Activated T-helper 1 cell treated with Interleukin-2 at 50 U/mL for 16 hours (primary cell): ENCODE measurements at places on chromosomes 6 and 20.

DNA sequence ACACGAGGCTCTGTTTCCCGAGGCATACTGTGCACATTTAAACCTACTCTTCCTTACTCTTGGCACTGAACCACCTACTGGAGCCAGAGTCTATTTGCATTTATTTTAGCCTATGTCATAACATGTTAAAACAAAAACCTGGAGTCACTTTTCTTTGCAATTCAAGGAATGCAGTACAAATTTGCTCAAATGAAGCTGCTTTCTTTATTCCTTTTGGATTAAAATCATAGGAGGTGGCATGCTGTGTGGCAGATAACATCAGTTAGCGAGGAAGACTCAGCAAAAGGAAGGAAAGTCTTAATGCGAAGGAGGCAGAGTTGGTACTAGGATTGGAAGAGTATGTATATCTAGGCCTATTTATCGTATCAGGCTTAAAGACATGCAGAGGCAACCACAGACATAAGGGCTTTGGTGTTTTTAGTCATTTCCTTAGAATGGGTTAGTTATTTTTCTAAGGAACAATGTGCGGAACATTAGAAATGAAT, 92.9 kb downstream of the SAMD3 start:
- no peak for DNase-seq

DNA sequence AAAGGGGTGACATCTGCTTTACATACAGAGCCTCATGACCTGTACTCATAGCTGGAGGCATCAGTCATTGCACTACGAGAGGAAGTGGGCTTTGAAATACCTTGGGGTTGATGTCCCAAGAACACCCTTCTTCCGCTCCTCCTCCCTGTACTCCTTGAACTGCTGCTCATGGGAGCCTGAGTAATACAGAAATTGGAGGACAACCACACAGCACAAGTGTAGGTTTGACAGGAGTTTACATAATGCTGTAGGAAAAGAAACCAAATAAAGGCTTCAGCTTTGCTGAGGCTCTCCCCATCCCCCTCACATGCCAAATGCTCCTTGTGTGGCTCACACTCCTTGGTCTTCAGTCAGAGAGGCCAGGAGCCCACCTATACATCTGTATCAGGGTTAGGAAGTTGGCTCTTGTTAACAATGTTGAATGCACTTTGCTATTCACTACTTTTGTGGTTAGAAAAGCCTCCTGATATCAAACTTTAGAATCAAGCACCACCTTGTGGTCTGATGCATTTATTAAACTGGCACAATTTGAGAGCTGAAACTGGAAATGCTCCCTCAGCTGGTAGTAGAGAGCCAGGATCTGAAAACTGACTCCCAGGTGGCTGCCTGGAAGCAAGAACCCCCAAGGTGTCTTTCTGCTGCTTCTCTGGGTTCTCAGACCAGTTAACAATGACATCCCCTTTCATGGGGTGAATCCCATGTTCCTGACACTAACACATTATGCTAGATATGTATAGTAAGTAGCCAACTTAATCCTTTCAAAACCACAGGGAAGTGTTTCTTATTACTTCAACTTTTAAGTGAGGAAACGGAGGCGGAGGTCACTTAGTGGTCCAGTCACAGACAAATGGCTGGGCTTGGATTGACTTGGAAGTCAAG, 56.2 kb upstream of the EDN1 start:
- no peak for DNase-seq

- no peak for DNase-seq
These were observed 22.2 kb upstream of the CCN5 start for GRCh38 chr20:44692932-44693480.

DNA sequence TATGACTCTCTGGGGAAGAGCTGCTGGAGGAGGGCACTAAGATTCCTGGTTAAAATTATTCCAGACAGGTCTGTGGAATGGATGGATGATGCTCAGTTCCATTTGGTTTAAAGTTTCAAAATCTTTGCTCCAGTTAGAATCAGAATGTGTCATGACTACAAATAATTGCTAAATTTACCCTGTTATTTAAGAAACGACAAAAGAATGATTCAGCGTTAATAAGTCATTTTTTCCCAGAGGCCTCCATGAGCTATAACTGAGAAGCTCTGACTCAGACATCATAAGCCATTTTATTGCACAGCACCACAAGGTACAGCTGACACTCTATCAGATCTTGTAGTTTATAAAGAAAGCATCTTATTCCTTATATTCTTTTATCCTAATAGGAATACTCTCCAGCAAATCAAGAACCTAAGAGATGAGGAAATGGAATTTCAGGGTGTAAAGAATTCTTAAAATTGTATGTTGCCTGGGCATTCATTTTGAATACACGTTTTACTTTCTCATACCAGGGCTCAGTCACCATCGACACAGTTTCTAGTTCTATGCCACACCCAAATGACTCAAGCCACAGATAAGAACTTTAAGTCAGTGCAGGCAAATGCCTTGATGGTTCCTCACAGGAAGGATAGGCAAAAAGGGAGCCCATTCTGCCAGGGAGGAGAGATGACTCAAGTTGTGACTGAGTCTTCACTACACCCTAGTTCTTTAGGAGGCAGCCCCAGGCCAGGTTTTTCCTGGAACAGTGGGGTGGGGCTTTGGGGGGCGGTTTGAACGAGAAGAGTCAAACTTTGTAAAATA, 636.0 kb downstream of the MMUT start:
- no peak for DNase-seq

GRCh38 chr6:128882991-128883611, at the start of gene LAMA2:
Gene LAMA2 (plus strand): TSS chr6:128883138. CDS start chr6:128883246, 108 bp downstream.
- DNase-seq: no peak

GRCh38 chr20:41425180-41425884, 58.7 kb upstream of the EMILIN3 start:
- DNase-seq: no peak

- DNase-seq: no peak
These were observed 9.5 kb upstream of the BTN3A3 start for GRCh38 chr6:26430787-26431186.

GRCh38 chr20:25071734-25072133, 10.2 kb downstream of the VSX1 start:
- no peak for DNase-seq

DNA sequence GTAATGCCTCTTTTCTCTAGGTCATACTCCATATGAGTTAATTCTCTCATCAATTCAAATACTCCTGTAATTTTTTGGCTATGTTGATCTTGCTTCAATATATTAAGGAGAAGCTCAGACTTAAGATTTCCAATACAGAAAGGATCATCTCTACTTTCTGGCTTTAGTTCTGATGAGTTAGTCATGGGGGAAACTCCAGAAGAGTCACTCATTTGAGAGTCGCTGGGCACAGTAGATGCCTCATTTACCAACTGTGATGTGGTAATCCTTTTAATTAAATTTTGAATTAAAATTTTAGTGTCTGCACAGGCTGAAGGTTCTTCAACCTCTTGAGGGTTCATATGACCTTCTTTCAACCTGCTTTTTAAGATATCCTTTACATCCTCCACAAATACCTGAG, 38.5 kb downstream of the DST start:
- DNase-seq: no peak

DNA sequence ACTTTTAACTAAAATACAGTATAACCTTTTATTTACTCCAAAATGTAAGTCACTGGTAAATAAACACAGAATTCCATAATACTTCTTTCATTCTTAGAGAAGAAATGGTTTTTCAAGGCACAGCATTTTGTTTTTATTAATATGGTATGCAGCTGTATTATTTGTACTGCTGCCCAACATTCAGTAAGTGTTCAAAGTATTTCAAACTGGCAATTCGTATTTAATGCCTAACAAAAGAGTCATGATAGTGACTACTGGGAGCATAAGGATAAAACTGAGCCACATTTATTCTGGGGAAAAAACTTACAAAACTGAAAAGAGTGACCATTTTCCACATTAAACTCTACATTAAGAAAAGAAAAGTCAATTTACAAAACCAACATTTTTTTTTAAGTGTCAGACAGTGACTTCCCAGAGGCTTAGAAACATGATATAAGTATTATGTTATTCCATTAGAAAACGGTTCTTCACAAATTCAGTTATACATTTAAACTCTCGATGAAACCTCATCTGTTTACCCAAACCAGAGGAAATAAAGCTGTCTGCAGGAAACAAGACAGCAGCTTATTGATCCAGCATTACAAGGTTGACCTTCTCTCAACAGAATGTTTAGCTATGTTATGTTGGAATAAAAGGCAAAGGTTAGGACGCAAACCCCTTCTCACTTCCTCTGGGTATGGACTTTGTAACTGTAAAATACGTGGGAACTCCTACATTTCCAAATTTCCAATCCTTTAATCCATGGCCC, 24.3 kb downstream of the EPB41L2 start:
- DNase-seq: no peak

GRCh38 chr20:12159261-12159660, 241.6 kb downstream of the BTBD3 start:
- DNase-seq: no peak

DNA sequence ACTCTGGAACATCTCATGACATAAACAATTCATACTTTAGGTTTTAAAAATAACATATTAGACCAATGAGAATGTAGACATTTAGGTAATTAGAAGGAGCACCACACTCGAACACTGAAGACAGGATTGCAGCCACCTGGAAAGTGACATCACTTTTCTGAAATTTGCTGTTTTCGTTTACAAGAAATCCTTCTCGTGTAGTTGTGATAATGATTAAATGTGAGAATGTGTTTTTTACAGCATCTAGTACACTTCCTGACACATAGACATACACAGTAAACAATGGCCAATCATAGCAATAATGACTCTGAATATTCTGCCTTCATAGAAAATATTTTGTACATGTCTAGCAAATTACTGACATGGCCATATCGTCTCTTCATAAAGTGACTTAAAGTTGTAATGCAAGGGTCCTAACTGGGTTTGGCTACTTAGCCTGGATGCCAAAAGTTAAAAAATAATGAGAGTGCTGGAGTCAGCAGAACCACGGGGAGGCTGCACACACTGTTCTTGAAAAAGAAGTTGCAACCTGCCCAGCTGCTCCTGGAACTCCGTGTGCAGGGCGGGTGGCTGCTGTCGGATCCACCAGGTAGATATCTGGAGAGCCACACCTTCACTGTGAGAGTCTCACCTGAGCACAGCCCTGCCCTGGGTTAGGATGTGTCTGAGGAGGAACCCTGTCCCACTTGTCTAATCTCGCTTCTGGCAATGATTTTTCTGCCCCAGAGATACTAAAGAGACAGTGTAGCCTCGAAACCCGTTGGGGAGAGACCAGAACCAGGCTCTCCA, 212.9 kb downstream of the QKI start:
- no peak for DNase-seq

- no peak for DNase-seq
These were observed 40.4 kb downstream of the DUSP22 start for GRCh38 chr6:332671-333070.

- no peak for DNase-seq
These were observed 159.4 kb upstream of the MLN start for GRCh38 chr6:33963136-33963750.

- no peak for DNase-seq
These were observed 754.5 kb downstream of the PTPRT start for GRCh38 chr20:42435230-42435629.

- no peak for DNase-seq
These were observed 85.0 kb upstream of the LOC128125822 start for GRCh38 chr6:63487103-63487813.

GRCh38 chr6:70657706-70658105, 10.0 kb upstream of the SMAP1 start:
- no peak for DNase-seq

DNA sequence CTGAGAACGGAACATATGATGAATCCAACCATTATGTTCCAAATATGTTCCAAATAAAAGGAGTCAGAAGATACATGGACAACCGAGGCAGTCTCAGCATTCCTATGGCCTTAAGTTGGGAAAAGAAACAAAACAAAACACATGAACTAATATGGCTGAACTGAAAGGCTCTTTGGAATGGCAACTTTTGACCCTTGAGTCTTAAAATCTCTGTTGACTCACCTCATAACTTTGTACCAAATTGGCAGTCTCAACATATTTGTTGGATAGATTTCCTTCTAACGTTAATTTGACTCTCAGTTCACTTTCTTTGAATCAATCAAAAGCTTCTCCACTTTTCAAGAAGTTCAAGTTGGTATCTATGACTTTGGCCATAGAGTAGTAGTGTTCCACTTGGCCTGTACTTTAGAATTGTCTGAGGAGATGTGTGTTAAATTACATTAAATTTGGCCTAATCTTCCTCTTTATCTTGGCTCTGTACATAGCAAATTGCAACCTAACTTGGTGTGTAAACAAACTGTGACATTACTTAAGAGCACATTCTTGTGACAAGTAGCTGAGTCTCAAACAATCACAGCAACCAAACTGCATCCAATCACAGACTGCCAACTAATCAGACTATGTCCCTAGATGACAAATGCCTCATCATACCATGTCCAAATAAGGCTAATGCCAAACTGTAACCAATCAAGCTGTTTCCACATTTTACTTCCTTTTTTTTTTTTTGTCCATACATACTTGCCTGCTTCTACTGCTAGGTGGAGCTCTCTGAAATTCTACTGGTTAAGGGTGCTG, 208.8 kb downstream of the BMP2 start:
- no peak for DNase-seq

- DNase-seq: no peak
These were observed 22.5 kb downstream of the NCOA3 start for GRCh38 chr20:47524015-47524784.

GRCh38 chr6:35600659-35601125, 88.0 kb upstream of the TULP1 start:
- DNase-seq: no peak

DNA sequence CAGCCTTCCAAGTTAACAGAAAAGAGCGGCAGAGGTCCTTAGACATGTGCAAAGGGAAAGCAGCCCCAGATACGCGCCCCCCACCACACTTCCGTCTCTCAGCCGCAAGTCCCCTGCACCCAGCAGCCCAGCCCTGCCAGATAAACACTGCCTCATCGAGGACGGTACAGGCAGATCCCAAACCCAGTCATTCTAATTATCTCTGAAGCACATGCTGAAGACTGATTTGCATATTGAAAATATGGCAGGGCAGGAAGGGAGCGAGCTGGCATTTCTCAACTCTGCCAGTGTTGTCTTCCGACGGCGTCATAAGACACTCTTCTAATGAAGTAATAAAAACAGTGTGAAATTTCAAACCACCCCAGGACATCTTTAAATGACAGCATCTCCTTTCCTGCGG, 122.8 kb upstream of the CDH4 start:
- DNase-seq: no peak

DNA sequence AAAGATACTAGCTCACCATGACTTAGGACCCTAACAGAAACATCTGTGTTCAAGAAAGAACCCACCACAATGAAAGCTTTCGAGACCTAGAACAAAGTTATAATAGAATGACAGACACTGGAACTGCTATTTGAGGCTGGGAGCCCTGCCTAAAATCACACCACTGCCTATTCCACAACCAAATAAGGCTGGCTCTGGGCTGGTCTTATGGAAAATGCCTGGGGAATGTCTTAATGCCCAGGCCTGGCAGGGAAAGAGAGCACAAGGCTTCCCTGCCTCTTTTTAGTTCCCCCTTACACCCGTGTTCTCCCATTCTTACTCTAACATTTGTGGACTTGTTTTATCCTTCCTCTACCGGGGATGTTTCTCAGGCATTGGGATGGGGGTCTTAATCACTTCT, 5.6 kb upstream of the METTL24 start:
- no peak for DNase-seq
